NCI-H2107 (cell line): ENCODE measurements at places on chromosomes 5 and 9.

- no peak for DNase-seq
These were observed 47.2 kb upstream of the OR13F1 start for GRCh38 chr9:104456831-104457230.

DNA sequence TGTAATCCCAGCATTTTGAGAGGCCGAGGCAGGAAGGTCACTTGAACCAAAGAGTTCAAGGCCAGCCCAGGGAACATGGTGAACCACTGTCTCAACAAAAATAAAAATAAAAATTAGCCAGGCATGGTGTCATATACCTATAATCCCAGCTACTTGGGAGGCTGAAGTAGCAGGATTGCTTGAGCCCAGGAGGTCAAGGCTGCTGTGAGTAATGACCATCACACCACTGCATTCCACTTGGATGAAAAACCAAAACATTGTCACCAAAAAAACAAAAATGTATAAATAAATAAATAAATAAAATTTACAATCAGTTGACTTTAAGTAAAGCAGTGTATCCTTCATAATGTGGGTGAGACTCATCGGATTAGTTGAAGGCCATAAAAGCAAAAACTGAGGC is 541.4 kb downstream of the CSNK1G3 start:
- no peak for DNase-seq

DNA sequence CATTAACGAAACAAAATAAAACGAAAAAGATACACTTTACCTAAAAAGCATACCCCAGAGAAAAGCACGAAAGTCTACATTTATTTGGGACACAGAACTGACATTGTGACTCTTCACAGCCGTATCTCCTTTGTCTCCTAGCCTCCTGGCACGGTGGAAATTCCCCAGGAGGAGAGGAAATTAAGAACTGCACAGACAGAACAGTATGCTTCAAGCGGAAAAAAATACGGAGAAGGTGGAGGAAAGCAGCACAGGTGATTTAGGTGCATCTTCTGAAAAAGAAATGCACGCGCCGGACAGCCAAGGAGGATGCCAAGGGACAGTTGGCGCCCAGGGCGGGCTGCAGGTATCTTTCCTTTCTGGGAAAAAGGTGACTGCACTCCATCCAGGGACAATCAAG is 32.0 kb downstream of the DDX31 start:
- no peak for DNase-seq

DNA sequence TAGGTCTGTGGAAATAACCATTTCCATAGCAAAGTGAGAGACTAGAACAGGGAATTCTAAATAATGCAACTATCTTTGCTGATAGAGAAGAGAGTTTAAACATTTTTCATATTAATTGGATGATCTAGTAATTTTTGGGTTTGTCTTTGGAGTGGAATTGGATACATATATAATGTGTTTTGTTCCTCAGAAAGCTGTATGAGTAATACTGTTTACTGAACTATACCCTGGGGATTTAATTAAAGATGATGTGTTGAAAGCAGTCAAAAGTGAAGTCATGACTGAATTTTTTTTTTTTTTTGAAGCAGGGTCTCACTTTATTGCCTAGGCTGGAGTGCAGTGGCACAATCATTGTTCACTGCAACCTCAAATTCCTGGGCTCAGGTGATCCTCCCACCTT is 17.9 kb downstream of the FER start:
- DNase-seq, result no peak

GRCh38 chr9:26462213-26462612 is 430.4 kb downstream of the CAAP1 start:
- no peak for DNase-seq

DNA sequence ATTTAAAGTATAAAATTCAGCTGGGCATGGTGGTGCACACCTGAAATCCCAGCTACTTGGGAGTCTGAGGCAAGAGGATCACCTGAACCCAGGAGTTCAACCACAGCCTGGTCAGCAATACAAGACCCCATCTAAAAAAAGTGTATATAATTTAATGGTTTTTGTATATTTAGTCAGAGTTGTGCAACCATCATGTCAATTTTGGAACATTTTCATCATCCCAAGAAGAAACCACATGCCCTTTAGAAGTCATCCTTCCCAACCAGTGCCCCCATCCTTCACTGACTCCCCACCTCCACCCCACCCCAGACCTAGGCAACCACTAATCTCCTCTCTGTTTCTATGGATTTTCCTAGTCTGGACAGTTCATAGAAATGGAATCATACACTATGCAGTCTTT is 18.8 kb upstream of the TEK start:
- no peak for DNase-seq

- DNase-seq, result no peak
These were observed 8.6 kb upstream of the CCNH start for GRCh38 chr5:87421307-87421706.
